Activated naive CD8-positive, alpha-beta T cell treated with anti-CD3 and anti-CD28 coated beads, Interleukin-2, amount 10 ng/mL, durations not matched to agents 7 days and 5 days (primary cell): ENCODE measurements at places on chromosomes 7 and 10.

- no peak for DNase-seq
Observed at GRCh38 chr10:87935290-87936141, 72.1 kb downstream of the PTEN start.

DNA sequence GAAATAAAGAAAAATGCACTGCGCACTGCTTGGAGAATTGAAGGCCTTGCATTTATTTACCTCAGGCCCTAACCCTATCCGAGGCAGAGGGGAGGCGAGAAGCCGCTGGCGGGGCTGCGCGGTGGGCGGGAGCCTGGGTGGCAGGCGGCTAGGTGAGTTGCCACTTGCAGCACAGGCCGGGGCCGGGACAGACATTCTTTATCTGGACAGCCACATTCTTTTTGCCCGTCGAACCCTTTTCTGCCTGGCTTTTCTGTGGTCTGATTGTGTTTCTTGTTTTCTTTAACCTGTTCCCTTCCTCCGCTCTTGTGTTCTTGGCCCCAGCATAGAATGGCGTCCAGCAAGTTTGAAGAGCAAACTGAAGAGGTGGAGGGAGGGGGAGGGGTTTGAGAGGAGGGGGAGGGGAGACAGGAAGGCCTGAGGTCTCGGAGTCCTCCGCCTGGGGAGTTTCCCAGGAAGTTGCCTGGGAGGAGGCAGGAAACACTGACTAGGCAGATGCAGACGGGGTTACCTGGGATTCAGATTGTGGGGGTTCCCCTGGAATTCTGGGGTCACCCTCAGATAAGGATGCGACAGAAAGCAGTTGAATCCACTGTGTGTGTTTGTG, 5.1 kb downstream of the SHH start:
- no peak for DNase-seq

GRCh38 chr10:31320550-31321211, 1.7 kb downstream of the ZEB1 start:
- DNase-seq: peak; percentile 61

GRCh38 chr10:88413412-88413811, 169.7 kb downstream of the RNLS start:
- no peak for DNase-seq

DNA sequence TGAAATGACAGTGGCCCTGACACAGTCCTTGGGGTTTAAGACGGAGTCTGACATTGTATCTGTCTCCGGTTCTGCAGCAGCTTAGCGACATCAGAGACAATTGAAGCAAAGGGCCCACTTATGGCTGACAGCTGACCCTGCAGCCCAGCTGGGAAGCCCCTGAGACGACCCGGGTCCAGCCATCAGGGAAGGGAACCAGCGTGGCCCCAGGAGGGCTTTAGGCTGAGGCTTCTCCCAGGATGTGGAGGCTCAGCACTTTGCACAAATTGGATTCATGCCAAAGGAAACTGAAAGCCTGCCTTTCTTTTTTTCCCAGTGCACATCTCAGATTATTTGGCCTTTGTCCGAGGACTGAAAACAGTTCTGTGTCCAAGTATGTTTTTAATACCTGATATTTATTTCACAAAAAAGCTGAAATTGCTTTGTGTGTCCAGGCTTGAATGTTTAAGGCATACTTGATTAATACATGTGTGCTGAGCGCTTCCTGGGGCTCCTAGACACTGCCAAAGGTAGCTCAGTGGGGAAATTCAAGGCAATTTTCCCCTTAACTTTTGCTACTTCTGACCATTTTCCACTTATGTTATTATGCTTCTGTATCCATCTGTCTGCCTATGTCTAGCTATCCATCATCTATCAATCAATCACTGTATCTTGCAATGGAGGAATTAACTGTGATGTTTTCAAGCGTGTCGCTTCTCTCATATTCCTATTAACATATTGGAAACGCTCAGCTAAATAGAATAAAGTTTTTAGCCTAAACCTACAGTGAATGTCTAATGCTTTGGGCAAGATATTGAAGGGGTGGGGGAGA, 34.8 kb downstream of the KLF6 start:
- no peak for DNase-seq

- no peak for DNase-seq
Observed at GRCh38 chr7:130297628-130298543, 4.9 kb downstream of the CPA4 start.

DNA sequence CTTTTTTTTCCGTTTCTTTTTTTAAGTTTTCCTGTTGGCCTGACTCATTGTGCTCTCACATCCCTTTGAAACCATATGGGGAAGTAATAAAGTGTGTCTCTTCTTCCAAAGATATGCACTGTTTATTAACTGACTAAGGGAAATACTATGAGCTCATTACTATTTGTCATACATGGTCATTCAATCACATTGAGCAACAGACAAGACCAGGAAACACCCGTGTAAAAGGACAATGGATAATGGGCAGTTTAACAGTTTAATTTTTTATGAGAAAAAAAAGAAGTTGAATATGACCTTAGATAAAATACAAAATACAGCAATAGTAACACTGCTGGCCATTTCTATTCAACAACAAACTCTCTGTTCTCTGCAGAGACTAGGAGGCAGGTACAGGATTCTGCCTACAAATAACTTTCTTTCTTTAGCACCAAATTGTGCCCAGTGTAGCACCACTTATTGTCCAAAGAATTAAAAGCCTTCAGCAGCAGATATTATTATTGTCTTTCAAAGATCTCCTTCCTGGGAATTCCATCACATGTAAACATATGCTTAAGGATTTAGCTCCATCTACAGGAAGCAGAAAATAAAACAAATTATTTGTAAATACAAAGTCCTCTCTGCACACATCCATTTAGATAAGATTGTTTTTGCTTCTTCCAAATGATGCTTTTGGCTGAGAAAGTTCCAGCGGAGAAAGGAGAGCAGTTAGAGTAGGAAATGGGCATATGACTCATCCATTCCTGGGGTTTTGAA, 55.0 kb upstream of the AKR1E2 start:
- no peak for DNase-seq

GRCh38 chr7:83643739-83644138, 5.2 kb downstream of the SEMA3E start:
- no peak for DNase-seq

GRCh38 chr10:78231939-78232338, 198.3 kb downstream of the RPS24 start:
- DNase-seq: no peak
